ENCODE measurements at places on chromosomes 6 and 20.

- DNase-seq, result no peak
Measured at GRCh38 chr6:24824142-24824938, 25.6 kb upstream of the ARMH2 start.

DNA sequence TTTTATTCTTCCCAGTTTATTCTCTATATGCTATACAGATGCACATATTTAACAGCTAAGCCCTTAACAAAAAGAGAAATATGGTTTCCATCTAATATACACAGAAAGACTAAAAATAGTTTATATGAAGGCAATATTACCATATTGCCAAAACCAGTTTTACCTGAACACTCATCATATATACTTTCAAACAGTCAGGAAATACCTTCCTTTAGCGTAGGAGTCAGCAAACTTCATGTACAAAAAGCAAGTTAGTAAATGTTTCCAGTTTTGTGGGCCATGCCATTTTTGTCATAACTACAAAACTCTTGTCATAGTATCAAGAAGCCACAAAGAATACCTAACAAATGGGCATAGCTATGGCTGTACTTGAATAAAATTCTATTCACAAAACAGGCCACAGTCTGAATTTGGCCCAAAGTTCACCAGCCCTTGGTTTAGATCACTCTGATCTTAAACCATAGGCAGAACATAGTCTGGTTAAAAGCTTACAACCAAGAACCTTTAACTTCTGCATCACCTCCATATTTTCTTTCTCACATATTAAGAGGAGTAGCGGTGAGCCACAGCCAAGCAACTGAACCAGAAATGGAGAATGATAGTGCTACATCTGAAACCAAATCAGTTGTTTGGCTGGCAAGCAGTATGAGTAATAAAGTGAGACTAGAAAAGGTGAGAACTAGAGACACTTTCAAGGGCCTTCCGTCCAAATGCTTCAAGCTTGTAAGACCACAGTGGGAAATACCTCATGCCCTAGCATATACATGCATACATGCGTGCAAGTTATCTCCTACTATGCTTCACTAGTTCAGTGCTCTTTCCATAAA is 116.6 kb downstream of the PTPRK start:
- no peak for DNase-seq

GRCh38 chr20:32404017-32404416 is 45.9 kb downstream of the ASXL1 start:
- DNase-seq, result no peak

- DNase-seq, result no peak
Measured at GRCh38 chr20:62754122-62754990, 41.9 kb upstream of the MRGBP start.

DNA sequence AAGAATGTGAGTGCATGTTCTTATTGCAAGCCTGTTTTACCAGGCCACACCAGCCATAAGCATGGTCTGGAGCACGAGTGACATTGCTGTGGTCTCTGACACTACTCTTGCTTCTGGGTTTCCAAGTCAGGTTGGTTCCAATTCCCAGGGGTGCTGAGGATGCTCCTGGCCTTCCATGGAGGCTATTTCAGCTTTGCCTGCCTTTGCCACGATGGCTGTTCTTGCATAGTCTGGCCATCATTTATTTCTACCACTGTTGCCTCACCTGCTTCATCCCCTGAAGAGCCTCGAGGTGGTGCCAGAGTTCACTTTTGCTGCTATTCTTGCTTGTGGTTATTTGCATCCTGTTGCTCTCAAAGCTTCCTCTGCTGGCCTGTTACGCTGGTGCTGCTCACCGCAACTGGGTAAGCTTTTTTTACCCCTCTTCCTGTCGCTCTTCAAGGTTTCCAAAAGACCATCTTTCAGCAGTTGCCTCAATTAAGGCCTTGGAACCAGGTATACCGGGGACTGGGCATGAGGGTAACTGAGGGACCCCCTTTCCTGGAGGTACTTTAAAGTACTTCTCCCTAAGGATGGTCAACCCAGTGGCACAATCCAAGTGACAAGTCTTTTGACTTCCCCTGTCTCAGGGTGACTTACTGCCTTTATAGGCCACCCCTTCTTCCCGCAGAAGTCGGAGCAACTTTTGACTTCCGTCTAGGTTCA is 64.5 kb downstream of the AKAP7 start:
- peak; percentile 52 for DNase-seq

GRCh38 chr6:113048741-113049140 is 701.6 kb downstream of the RFPL4B start:
- DNase-seq, result no peak

- DNase-seq, result no peak
Measured at GRCh38 chr20:822651-823573, 10.6 kb upstream of the FAM110A start.

DNA sequence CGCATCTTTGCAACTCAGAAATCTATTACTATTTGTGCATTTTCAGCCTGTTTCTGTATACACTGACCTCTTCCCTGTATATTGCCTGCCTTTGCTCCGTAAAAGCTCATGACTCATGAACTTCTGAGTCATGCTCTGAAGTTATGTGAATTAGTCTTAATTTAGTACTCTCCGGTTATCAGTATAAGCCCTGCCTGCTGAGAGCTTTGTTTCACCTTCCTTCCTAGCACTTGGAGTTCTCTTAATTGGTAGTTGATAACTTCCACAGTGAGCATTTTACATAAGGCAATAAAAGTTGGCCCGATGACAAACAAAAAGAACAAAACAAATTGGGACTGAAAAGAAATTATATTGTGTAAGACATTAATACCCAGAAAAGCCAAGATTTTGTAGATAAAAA is 231.4 kb downstream of the GJA1 start:
- no peak for DNase-seq

- no peak for DNase-seq
Measured at GRCh38 chr6:43744931-43745727, 24.9 kb upstream of the VEGFA start.

DNA sequence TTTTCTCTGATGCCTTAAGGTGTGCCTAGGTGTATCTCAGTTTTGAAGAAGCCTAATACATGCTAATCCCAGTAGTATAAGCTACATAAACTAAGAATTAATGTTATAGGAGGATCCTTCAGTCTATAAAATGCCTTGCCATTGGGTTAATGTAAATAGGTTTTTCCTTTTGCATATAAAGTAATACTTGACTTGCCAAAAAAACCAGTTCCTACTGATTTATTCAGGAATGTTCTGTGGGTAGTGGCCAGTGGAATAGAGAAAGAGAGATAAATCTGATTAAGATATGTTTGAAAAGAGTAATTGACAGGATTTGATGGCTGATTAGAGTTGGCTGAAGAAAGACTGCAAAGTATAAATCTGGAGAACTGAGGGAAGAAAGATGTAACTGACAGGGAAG is 273.4 kb downstream of the ZFAND3 start:
- DNase-seq, result no peak

- DNase-seq, result no peak
Measured at GRCh38 chr6:128532136-128532535, 11.7 kb upstream of the PTPRK start.

DNA sequence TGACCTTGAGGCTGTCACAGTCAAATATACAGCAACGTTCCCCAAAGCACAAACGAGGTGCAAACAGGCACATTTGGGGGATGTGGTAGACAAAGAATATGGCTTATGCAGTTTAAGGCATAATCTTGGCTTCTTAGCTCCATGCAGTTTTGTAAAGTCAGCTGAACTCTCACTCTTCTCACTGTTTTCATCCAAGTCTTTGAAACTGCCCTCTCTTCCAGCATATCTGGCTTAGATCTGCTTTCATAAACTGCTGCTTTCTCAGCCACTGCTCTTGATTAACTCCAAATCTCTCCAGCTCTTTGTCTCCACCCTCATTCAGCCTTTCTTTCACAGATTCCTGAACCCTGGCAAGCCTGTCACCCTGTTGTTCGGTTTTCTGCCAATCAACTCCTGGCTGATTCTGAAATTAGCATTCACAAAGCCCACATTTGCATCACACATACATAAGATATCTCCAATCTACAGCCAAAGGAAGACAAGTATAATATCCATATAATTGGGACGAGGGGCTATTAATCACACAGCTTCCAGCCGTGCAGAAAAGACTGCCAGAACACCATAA is 301.1 kb upstream of the RNF217 start:
- DNase-seq, result no peak

DNA sequence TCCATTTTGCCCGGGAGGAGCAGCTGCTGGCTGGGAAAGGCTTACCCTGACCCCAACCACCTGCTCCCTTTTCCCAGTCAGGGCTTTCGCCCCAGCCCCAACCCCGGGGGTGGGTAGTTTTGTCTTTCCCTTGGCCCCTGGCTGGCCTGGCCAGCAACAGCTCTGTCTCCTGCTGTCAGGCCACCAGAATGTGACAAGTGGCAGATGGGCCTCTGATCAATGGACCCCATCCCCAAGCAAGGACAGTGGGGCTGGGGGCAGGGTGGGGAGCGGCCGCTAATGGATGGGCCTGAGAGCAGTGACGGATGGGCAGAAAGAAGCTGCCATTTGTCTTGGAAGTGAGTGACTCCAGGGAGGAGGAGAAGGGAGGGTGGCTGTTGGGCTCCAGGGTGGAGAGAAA is 121.6 kb downstream of the DHX35 start:
- DNase-seq, result no peak

- DNase-seq, result no peak
Measured at GRCh38 chr20:34301587-34302311, 1.4 kb downstream of the AHCY start.

DNA sequence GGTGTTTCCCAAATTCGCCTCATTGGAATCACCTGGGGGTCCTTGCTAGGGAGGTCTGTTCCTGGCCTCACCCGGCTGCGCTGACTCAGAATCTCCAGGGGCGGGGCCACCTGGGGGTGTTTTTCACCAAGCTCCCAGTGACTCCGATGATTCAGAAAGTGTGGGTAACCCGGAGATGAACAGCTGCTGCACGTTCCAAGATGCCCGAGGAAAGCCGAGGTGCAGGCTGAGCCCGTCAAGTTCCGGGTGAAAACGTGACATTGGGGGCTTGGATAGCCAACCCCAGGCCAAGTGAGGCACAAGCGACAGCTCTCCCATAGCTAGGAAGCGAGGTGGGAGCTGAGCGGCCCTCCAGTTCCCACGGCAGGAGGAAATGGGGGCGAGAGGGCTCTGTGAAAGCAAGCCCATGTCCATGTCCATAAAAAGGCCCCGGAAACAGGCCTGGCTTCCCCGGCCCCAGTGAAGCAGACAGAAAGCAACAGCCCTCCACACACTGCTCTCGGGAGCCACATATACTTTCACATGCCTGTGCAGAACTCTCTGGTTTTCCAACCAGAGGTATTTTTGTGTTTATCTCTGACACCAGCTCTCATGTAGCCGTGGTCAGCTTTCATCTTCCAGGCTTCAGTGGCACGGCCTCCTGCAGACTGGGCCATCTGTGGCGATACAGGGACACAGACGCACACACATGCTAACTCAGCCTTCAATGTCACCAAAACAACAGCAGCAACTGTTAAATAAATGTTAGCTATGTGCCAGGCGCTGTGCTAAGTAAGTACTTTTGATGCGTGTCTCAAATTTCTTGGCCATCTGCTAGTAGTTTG is 90.7 kb upstream of the CCDC28A start:
- DNase-seq, result no peak

DNA sequence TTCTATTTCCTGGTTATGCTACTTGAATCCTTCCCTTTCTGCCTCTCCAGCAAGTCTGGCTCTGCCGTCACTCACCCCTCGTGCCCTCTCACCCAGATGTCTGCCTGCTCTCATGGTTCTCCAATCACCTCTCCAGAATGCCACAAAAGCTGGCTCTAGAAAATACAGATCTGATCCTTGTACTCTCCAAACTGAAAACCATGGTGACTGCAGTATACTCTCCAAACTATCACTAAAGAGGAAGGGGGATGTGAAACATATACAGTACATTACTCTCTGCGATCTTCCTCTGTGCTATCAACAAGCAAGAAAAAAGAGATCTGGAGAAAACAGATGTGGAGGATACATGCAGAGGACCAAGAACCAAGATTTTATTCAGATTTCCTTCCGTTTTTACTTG is 91.1 kb downstream of the ATXN1 start:
- no peak for DNase-seq

- no peak for DNase-seq
Measured at GRCh38 chr6:62285612-62286469, at the start of gene KHDRBS2. KHDRBS2 (minus strand) TSS chr6:62286225.

- no peak for DNase-seq
Measured at GRCh38 chr6:152402791-152403190, 234.4 kb downstream of the SYNE1 start.

GRCh38 chr6:137550535-137550934 is 56.3 kb upstream of the OLIG3 start:
- DNase-seq, result no peak

DNA sequence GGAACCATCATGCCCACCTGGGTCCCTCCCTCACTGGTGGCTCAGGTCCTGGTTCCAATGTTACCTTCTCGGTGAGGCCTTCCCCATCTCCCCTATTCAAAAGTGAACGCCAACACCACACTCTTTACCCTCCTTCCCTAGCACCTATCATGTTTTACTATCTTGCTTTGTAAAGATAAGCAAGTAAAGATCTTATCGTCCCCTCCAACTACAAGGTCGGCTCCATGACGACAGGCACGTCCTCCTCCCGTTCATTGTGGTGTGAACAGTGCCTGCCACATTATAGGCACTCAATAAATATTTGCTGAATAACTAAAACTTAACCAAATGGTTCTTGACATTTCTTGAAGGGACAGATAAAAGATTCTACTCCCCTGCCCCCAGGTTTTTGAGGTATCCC is 147.1 kb downstream of the PREX1 start:
- no peak for DNase-seq

All from stimulated activated CD4-positive, alpha-beta T cell treated with anti-CD3 and anti-CD28 coated beads, TNF-alpha, amount 100 ng/mL, for 1 hour (primary cell).